ENCODE measurements at places on chromosomes 7 and 10. TPM values are rescaled to one million over a fixed set of nuclear protein-coding genes. Genes with fewer than 3 reads are reported as not detected.

The PSD gene
- total RNA-seq: 3.7 TPM

The C10orf53 gene
- total RNA-seq: not detected

The OR6B1 gene
- not detected for total RNA-seq

The TCAF1 gene
- total RNA-seq: 99.4 TPM

The SLC18A2 gene
- total RNA-seq: under 0.01 TPM

The AOC1 gene
- total RNA-seq: not detected

The ZNF239 gene
- 5.9 TPM for total RNA-seq

The C10orf67 gene
- total RNA-seq: not detected

The CFAP69 gene
- total RNA-seq: 10.6 TPM

The ELN gene
- total RNA-seq: 82.6 TPM

The ARHGAP22 gene
- total RNA-seq: 85.4 TPM

The ADD3 gene
- total RNA-seq: 400 TPM

The SPACDR gene
- total RNA-seq: 0.96 TPM

The TMEM243 gene
- 26.4 TPM for total RNA-seq

The ABHD11 gene
- 7.5 TPM for total RNA-seq

The UPP1 gene
- total RNA-seq: 13.2 TPM

The MYL7 gene
- total RNA-seq: not detected

The PRPS1L1 gene
- not detected for total RNA-seq

The ADAMTS14 gene
- 2.5 TPM for total RNA-seq

The FBXO24 gene
- 0.13 TPM for total RNA-seq

The PAX4 gene
- not detected for total RNA-seq

The AKR1C2 gene
- 14.9 TPM for total RNA-seq

The NPC1L1 gene
- total RNA-seq: 0.07 TPM

The SFMBT2 gene
- total RNA-seq: 0.86 TPM

The SPDYE6 gene
- total RNA-seq: not detected

The CARD11 gene
- not detected for total RNA-seq

The LRRC18 gene
- total RNA-seq: not detected

The SUGCT gene
- total RNA-seq: 8.4 TPM

The BLNK gene
- total RNA-seq: not detected

The SPDYE3 gene
- not detected for total RNA-seq

The C10orf105 gene
- total RNA-seq: under 0.01 TPM

The LMOD2 gene
- not detected for total RNA-seq

The STAG3 gene
- 2.2 TPM for total RNA-seq

The NYAP1 gene
- total RNA-seq: 2.3 TPM

The GCC1 gene
- 21.7 TPM for total RNA-seq

The FOXP2 gene
- total RNA-seq: 0.26 TPM
